ENCODE measurements at places on chromosomes 7 and 10.

DNA sequence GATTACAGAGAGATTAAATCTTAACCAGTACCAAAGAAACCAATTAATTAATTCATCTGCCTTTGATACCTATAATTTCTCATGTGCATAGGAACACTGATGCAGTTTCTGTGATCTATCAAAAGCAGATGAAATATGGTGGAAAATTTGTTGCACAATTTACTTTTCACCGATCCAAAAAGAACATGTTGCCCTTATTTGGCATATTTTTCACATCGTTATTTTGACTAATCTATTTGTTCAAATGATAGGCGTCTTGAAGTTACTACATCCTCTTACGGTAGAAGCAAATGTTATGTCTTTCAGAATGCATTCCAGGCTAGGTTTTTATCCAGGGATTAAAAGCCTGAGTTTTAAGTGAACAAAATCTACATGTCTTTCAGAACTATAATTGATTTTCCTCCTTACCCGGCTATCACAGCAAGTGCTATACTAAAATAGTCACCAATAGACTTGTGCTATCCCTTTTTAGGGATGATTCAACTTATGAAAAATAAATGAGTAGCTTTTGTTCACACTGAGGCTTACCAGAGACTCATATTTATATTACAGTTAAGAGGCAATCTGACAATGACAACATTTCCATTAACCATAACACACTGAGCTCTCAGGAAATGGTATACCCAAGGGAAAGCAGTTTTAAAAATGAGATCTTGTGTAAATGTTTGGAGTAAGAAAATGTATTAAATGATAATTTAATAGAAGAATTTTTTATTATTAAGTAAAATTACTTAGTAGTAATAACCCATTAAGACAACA lies 16.8 kb upstream of the TES start:
- no peak for DNase-seq

DNA sequence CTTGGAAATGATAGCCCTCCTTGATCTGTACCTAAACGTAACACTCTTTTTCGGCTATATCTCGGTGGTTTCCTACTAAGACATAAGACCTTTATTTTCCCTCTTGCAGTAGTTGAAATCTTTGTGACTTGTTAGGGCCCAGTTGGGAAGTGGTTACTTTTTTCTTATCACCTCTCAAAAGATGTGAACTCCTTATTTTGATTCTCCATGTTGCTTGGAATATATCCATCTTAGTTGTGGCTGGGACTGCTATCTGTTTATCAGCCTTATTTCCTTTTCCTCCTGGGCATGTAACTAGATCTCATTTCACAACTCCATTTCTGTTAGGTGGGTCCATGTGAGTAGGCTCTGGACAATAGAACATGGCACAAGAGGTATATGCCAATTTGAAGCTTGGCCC lies 4.1 kb upstream of the CPED1 start:
- no peak for DNase-seq

- DNase-seq = no peak
Measured at GRCh38 chr7:84387595-84387994, 193.0 kb upstream of the SEMA3A start.

DNA sequence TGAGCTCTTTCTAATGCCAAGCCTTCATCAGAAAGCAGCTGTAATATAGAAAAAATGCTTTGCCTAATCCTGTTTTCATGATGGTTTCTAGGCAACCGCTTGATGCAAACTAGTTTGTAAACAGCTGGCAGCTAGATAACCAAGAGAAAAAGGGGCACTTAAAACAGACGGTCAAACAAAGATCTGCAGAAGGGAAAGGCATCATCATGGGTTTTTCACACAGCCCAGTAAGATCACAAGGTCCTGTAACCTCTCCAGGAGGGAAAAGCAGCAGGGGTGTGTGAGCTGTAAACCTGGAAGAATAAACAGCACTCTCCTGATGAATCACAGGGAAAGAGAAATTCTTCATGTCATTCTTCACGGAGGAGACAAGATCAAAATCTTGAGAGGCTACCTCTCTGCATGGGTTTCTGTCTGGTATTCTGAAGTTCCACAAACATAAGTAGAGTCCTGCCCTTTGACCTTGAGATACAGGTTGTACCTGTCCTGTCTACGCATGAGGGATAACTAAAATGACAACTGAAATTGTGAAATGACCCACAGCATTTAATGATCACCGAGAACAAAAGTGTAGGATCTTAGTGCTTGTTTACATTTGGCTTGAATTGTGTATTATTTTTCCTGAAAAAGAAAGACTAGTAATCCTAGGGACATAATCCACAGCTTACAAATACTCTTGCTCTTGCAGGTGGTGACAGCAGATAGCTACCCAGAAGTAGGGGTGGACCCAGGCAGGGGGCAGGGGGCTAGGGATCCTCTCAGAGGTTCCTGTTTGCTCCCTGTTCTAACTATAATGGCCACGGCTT lies 48.0 kb downstream of the CREB3L2 start:
- DNase-seq = peak; percentile 87

DNA sequence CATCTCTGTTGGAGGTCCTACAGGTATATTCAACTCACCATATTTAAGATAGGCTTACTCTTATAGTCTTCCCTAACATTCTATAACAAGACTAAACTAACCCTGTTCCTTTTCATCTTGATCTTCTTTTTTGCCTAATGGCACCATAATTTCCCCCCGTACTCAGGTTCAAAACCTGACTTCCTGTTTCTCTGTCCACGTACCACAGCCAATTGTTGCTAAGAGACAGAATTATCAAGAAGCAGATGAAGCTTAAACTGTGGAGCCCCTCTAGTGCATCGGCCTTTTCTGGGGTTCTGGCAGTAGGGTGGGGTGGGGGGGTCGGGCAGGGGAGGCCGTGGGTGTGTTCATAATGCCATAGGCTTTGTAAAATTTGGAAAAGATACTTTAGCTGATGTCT lies 109.2 kb downstream of the EVX1 start:
- no peak for DNase-seq

All from fibroblast of mammary gland (primary cell).